ENCODE measurements at places on chromosomes 5 and 9.

DNA sequence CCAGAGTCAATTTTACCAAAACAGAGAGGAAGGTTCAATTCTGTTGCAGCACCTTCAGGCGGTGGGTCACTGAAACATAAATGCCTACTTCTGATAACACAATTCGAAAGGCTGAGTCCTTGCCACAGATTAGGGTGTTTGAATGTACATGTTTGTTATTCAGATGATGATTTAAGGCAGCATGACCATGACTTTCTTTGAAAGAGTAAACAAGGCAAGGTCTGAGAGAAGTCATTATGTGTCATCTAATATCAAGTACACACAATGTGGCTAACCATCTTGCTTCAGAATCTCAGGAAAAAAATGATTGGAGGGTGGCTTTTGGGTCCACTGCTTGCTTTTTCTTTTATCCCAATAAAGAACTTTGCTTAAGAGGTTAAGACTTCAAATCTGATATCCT, 457.5 kb downstream of the TAF11L14 start:
- no peak for DNase-seq

GRCh38 chr5:32002755-32003154, 171.4 kb downstream of the GOLPH3 start:
- no peak for DNase-seq

- no peak for DNase-seq
Measured at GRCh38 chr9:137648396-137648795, 29.6 kb downstream of the EHMT1 start.

GRCh38 chr9:94639061-94639998, at the start of gene FBP1:
Gene FBP1, minus strand, starts transcription at chr9:94639518. Its CDS starts 208 bp downstream, at chr9:94639310.
- no peak for DNase-seq

GRCh38 chr9:127588740-127589506, 23.2 kb upstream of the STXBP1 start:
- no peak for DNase-seq

DNA sequence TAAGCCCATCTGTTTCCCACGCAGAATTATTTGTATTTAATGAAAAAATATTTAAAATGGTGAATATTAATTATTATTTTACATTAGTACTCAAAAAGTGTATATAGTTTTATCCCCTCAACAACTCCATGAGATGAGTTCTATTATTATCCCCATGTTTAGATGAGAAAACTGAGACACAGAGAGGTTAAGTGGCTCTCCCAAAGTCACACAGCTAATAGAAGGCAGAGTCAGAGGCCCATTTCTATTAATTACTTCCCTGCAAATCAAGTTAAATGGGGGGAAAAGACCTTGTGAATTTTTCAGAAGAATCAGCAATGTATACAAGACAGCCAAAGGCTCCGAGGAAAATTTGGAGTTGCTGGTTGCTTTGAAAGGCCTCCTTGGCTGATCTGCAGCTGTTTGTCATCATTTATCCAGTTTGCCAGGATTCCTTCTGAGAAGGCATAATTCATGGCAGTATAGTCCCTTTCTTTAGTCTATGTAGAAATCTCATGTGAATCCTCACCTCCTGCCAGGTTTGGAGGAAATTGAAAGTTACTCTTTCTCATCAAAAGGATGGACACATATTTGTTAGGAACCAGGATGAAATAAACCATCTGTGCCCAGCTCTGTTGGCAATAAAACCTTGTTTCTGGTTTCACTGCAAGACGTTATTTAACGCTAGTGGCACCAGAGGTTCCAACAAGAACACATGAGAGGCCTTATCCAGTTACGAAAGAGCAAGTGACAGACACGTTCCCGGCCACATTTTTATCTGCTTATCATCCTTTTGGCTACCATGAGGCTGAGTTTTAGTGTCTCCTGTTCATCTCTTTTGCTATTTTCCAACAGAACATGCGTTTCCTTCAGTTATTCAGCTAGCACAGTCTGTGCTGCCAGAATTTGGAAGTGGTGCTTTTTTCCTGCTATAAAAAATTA, 621 bp downstream of the FYB1 start:
- DNase-seq: no peak

DNA sequence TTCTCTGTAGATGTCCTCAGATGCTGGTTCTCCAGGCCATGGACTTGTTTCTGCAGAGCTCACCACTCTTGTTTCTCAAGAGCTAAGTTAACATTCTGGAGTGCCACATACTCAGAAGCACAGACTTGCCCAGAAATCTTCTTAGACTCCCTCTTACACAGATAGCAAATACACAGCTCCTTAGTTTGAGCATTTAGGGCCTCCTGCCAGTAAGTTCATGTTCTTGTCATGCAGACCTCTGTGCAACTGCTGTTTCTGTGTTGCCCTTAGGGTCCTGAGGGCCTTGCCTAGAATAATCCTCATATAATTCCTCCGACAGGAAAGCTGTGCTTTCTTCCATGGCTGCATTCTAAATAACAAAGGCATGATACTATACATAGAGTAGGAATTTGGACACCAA, 1.3 kb upstream of the PTPDC1 start:
- DNase-seq: no peak

DNA sequence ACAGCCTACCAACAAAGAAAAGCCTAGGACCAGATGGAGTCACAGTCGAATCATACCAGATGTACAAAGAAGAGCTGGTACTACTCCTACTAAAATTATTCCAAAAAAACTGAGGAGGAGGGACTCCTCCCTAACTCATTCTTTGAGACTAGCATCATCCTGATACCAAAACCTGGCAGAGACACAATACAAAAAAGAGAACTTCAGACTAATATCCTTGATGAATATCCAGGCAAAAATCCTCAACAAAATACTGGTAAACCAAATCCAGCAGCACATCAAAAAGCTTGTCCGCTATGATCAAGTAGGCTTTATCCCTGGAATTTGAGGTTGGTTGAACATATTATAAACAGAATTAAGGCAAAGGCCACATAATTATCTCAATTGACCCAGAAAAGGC, 900.4 kb upstream of the ARRDC3 start:
- DNase-seq: no peak

DNA sequence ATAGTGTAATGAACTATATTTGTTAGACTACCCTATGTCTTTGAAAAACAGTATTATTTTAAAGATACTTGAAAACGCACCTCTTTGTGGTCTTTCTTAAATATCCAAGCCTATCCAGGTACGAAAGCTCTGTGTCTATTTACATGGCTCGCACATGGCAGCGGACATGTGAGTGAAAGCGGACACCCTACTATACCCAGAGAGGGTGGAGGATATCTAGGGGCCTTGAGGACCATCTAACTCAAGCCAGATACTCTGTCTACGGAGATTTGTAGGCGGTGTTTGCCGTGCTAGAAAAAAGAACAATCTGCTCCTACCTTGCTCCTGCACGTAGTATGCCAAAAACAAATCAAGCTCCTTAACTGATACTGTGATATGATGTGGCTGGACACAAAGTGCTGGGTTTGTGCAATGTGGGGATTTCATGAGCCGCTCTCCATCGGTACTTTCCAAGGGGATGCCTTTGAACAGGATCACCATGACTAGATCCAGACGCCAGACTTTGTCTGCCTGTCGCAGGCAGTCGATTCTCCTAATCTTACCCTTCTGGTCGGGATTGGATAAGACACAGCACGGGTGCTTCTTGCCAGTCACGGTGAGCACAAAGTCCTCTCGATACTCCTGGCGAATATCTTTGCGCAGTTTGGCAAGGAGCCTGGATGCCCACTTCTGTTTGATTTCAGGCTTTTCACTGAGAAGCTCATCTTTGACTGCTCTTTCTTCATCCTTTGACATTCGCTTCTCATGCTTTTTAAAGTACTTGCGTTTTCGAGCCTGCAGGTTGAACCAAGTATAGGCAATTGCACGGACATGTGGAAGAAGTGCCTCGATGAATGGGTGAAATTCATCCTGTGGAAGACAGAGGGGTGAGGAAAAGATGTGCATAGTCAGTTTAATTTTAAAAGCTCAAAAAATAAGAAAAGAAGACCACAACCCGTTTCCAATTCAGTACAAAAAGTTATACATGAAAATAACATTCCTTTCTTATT, 7.0 kb downstream of the NFIB start:
- DNase-seq: no peak

- no peak for DNase-seq
Measured at GRCh38 chr9:88936132-88936531, 55.1 kb upstream of the S1PR3 start.

GRCh38 chr9:105930011-105930627, 235.8 kb downstream of the TMEM38B start:
- no peak for DNase-seq

DNA sequence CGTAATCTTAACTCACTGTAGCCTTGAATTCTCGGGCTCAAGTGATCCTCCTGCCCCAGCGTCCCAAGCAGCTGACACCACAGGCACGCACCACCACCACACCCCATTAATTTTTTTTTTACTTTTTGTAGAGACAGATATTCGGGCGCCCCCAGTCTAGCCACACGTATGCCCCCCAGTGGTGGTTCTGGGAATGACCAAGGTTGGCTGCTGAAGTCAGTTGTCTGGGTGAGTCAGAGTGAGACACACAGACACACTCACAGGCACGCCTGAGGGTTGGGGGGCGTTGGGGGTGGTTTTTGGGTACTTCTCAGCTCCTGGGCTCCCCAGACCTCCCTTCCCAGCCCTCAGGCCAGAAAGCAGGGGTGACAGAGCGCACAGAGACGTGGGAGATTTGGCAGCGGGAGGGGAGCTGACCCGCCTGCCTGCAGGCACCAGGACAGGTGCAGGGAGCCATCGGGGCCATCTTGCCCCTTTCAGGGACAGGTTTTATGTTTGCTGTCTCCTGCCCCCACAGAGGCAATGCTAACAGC, 4.2 kb upstream of the ENTPD8 start:
- DNase-seq: peak; percentile 9

DNA sequence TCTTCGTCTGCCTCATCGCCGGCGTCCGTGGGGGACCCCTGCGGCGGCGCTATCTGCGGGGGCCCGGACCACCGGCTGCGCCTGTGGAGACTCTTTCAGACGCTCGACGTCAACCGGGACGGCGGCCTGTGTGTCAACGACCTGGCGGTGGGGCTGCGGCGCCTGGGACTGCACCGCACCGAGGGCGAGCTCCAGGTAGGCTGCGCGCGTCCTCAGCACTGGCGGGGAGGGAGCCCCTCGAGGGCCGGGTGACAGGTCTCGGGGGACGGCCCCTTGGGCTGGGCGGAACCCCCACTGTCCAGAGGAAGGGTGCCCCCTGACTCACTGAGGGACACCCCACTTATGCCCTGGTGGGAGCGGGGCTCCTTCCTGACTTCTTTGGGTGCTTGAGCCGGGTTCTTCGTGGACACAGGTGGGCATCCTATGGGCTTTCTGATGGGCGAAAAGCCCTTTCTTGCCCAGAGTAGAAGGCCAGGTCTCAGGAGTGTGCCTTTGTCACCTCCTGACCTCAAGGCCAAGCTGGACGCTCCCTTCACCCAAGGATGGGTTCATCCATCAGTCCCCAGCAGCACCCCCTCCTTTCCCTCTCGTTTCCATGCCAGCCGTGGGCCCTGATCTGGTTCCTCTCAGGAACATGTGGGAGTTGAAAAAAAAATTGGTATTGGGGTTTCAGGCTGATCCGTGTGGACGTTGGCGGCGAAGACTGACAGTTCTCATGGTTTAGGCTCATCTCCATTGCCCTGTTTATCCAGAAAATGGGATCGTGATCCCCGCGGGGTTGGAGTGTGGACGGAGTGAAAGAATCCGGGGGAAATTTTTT, 564 bp downstream of the SLC25A25 start:
- DNase-seq: no peak

DNA sequence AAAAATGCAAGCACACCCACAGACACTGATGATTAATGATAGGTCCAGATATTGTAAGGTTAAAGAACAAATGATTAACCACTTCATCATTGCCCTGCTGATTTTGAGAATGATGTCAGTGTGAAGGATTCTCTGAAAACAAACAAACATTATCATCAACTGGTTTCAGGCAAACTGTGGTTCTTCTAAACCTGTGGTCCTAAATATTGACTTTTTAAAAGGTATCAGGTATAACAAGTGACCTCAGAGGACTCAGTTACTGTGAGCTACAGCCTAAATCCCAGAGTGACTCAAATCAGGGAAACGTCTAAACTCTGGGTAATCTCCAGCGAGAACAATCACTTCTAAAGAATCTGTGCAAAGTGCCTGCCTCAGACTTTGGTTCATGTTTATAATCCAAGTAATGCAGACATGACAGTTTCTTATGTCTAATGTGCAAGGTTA, 172.3 kb upstream of the CDH6 start:
- DNase-seq: no peak

- DNase-seq: no peak
Measured at GRCh38 chr9:2963307-2963706, 119.4 kb upstream of the PUM3 start.

DNA sequence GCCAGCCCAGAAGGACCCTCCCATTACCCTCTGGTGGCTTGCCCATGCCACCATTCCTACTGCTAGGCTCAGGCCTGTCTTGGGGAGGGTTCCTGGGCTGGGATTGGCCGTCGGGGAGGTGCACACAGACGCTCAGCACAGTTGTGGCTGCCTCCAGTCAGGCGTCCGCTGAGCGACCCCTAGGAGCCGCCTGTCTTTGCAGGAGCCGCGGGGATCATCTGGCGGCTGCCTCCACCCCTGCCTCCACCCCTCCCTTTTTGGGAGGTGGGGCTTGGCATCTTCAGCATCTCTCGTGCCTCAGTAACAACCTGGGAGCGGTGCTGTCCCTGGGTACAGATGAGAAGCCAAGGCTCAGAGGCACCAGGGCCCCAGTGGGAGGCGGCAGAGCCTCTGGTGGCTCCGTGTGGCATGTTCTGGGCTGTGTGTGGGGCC, 39.6 kb downstream of the RXRA start:
- DNase-seq: no peak

GRCh38 chr5:180090098-180090768, 18.7 kb upstream of the RNF130 start:
- no peak for DNase-seq

- DNase-seq: no peak
Measured at GRCh38 chr5:57979671-57980070, 480.2 kb downstream of the PLK2 start.

DNA sequence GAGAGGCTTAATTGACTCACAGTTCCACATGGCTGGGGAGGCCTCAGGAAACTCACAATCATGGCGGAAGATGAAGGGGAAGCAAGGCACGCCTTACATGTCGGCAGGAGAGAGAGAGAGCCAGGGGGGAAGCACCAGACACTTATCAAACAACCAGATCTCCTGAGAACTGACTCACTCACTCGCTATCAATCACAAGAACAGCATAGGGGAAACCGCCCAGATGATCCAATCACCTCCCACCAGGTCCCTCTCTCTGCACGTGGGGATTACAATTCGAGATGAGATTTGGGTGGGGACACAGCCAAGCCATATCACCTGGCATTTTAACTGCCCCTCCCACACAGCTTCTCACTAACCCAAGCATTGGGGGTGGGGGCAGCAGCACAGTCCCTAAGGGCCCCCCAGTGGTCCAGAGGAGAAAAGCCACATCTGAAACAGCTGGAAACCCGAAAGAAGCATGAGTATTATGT, 76.1 kb upstream of the ASS1 start:
- DNase-seq: no peak

DNA sequence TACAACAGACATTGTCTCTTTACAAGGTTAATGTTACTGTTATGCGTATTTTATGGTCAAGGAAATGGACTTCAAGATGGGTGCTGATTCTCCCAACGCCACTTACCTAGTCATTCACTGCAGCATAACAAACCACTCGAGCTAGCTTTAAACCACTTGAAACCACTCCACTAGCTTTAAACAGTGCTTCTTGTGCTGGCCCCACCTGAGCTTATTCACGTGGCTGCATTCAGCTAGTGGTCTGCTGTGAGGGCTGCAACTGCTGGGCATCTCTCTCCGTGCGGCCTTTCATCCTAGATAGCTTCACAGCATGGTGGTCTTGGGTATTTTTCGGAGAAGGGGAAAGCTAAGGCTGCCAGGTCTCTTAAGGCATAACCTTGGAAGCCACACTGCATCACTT, 3.5 kb upstream of the HRH2 start:
- DNase-seq: no peak
